NCI-H1930 (cell line): ENCODE measurements at places on chromosomes 2 and 18.
A peak's percentile ranks its signal among the peaks of the same experiment; 100 is the strongest.

- DNase-seq = no peak
Observed at GRCh38 chr2:118983133-118983532, 41.1 kb downstream of the MARCO start.

DNA sequence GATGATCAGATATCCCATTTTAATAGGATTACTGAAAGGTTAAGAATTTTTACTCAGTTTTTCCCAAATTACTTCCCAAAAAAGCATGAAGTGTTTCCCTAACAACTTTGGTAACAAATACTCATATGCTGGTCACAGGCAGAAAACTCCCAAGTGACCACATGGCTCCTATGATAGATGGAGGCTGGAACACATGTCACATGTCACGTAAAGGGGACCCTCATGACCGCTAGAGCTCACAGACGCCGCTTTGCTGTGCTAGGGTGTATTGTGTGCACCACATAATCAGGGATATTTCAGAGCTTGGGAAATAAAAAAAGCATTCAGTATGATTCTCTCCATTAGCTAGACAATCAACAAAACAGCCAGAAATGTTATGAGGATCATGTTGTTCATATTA, 228.2 kb downstream of the TMEM163 start:
- no peak for DNase-seq

- no peak for DNase-seq
Observed at GRCh38 chr2:239025096-239025801, 177.4 kb downstream of the TWIST2 start.

- no peak for DNase-seq
Observed at GRCh38 chr18:24530630-24531111, 70.2 kb downstream of the HRH4 start.

- no peak for DNase-seq
Observed at GRCh38 chr2:65311049-65311448, 83.4 kb downstream of the ACTR2 start.

DNA sequence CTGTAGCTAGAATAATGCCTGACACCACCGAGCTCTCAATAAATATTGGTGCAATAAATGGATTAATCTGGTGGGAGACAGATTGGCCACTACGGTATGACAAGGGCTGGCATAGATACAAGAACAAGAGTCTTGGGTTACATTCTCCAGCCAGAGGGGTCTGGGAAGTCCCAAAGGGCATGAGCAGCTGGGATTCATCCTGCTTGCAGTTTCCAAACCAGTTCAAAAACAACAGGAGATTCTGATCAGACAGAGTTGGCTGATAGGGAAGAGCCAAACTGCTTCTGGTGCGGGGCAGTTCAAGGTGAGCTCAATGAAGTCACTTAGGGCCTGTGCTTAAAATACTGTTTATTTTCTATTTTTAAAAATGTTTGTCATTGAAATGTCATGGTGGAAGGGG, 266.9 kb downstream of the TNS1 start:
- no peak for DNase-seq

GRCh38 chr2:51263951-51264350, 232.0 kb upstream of the NRXN1 start:
- DNase-seq = no peak

- no peak for DNase-seq
Observed at GRCh38 chr18:12883372-12883683, 709 bp downstream of the PTPN2 start.

- no peak for DNase-seq
Observed at GRCh38 chr18:67854340-67854739, 337.8 kb upstream of the DSEL start.

DNA sequence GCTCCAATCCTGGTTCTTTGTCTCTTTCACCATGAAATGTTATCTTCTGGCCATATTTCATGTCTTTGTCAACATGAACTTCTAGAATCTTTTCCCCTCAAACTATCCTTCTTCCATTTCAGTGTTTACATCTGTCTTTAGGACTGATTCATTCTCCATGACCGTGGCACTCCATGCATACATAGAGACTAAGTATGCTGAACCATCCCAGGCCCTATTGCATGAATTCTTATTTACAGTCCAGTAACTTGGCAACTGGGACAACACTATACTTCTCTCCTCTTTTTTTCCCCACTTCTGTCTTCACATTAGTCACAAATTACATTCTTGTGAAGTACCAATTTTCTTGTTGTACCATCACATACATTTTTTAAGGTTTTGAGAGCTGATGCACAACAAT, 109.8 kb upstream of the GALNT13 start:
- no peak for DNase-seq

DNA sequence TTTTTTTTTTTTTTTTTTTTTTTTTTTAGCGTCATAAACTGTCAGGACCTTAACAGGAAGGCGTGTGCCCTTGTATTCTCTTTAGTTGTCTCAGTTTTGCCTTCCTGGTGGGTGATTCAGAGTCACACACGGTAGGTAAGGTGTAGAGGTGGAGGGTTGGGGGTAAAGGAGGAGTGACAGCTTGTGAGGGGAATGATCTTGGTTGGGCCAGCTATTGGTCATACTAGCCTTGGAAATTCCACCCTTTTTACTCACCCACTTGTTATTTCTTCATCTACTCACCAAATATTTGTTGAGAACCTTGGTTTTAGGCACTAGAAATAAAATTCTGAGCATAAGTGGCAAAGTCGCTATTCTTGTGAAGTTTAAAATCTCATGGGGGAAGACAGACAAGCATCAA, 22.2 kb downstream of the SMIM21 start:
- DNase-seq = no peak

GRCh38 chr2:129302106-129302505, 677.4 kb upstream of the RAB6C start:
- no peak for DNase-seq

DNA sequence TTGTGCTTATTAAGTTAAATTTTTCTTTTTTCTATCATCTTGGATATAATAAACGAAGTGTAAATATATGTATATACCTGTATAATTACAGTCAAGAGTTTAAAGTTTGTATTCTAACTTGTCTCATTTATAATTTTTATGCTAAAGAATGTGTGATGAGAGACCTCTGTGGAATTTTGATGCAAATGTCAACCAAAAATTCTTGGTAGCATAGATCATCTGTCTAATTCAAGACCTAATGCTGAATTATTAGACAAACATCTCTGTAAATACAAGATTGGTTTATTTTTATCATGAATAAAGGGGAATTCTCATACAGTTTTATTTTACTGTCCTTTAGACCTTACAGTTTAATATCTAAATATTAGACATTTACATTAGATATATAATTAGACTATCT, 149.2 kb upstream of the VWC2L start:
- DNase-seq = no peak

DNA sequence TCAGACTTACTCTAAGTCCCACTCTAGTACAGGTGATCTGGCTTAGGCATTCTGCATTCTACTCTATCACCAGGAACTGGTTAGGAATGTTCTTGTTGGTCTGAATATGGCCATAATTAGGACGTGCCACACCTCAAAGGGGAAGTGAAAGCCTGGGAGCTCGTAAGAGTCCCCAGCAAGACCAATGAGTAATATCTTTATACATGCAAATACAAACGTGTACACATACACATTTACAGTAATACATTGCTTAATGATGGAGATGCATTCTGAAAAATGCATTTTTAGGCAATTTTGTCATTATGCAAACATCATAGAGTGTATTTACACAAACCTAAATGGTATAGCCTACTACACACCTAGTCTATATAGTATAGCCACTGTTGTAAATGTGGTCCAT, 19.5 kb upstream of the ERCC3 start:
- no peak for DNase-seq

DNA sequence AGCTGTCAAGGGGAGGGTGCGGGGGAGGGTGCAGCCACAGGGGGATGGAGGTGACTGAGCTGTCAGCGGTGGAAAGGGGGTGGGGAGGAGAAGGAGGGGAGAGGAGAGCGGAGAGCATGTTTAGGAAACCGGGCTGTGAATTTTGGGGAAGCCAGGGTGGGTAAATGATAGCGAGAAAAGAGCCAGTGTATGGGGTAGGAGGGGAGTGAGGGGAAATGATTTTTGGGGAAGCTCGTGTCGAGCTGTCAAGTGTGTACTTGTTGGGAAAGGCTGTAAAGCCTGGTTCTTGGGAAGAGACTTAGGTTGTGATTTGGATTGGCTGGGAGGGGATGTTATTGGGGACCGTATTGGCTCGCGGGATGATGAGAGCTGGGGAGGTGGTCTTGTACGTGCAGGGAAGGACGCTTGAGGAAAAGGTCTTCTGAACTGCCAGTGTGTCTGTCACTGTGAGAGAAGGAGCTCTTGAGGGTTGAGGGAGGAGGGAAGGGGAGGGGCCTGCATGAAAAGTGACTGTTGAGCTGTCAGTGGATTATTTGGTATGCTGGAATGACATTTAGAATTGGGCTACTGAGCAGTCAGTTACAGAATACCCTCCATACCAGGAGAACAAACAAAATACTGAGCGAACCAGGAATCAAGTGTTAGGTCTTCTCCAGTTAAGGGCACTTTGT, 1.0 kb downstream of the UBR3 start:
- no peak for DNase-seq

GRCh38 chr2:240922245-240922981, 16.3 kb downstream of the CROCC2 start:
- no peak for DNase-seq

DNA sequence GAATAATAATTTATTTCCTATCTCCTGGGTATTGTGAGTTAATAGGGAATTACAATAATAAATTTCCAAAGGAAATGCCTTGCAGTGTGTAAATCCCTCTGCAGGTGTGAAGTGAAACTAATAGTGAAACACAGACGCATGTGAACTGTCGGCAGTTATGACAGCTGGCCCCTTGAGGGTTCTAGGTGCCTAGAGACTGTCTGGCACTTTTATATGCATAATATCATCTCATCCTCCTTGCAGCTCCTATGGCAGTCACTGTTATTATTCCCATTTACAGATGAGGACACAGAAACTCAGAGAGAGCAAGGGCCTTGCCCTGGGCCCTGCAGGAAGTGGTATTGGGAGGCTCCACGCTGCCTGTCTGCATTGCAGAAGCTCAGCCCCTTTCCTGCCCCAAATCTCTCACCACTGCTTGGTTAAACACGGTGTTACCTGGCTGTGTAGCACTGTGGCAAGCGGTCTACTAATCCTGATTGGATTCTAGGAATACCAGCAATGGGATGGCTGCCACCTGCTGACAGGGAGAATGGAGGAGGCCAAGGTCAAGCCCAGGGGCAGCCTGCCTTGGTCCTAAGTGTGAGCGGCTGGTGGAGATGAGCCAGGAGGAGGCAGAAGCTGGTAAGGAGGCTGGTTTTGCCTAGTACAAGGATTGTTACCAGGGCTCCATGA, 32.8 kb upstream of the ACKR3 start:
- DNase-seq = no peak

DNA sequence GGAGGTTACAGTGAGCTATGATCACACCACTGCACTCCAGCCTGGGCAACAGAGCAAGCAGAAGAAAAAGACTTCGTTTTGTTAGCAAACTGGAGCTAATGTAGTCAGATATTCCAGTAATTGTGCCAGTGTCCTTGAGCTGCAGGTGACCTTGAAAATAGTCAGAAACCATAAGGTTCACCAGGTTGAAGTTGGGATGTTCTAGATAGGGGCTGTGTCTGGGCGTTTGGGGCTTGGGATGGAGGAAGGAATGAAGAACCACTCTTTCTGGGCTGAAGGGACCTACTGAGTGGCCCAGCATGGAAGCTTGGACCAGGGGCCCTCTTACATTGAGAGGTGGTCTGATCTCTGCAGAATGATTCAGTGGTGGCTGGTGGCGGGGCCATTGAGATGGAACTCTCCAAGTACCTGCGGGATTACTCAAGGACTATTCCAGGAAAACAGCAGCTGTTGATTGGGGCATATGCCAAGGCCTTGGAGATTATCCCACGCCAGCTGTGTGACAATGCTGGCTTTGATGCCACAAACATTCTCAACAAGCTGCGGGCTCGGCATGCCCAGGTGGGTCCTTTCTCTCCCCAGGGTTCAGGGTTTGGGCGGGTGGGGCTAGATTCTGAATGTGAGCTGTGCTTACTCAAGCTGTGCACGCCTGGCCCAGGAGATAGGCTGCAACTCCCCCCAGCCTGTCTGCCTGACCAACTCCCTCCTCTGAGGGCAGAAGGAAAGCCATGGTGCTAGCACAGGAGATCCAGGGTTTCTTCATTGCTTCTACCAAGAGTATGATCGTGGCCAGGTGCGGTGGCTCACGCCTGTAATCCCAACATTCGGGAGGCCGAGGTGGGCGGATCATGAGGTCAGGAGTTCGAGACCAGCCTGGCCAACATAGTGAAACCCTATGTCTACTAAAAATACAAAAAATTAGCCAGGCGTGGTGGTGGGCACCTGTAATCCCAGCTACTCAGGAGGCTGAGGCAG, 17.1 kb downstream of the CCT7 start:
- DNase-seq = no peak

DNA sequence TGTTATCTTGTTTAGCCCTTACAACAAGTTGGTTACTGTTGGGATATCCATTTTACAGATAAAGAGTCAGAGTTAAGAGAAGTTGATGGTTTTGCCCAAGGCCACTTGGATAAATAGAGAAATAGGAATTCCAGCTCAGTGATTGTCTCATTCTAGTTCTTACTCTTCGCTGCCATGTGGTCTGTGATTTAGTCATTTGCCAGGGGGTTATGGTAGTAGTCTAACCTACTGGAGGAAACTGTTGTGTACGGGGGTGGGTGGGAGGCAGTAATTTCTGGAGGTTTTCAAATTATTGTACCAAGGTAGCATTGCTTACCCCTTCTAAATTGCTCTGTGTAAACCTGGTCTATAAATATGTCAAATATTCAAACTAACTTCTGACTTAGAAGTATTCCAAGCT, 110.4 kb downstream of the MAP2 start:
- no peak for DNase-seq

- DNase-seq = no peak
Observed at GRCh38 chr2:182265718-182266117, 161.1 kb downstream of the PDE1A start.

DNA sequence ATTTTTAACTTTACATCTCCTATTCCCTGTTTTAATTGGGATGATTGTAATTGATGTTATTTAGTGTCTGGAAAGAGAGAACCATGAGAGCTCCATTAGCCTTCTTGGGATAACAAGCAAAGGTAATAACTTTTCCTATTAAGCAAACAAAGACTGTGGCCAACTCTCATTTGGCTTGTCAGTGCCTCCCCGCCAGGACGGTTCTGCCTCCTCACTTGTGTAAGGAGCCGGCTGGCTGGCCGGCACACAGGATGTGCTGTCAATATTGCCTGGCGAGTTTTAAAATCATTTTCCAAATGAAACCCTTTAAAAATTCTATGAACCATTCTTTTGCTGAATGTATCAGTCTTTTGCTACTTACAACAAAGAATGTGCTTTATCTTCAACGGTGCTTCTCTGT, 898.3 kb downstream of the CPS1 start:
- DNase-seq = peak; percentile 56

DNA sequence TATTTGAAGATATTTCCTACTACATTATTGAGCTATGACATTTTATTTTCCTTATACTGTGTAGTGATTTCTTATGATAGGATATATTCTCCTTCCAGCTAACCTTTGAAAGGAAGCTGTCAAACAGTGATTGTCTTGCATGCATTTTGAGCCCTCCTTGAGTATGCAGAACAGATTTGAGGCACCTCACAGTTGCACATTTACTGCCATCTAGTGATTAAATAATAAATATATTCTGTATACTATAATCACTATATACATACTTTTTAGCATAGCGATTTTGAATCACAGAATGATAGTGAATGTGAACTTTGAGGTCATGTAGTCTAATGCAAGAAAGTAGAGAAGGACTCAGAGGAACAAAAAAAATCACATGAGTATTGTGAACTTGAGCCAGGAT, 268.4 kb upstream of the CDH19 start:
- no peak for DNase-seq
